CD14-positive monocyte (primary cell): ENCODE measurements at places on chromosomes 7 and 10.

DNA sequence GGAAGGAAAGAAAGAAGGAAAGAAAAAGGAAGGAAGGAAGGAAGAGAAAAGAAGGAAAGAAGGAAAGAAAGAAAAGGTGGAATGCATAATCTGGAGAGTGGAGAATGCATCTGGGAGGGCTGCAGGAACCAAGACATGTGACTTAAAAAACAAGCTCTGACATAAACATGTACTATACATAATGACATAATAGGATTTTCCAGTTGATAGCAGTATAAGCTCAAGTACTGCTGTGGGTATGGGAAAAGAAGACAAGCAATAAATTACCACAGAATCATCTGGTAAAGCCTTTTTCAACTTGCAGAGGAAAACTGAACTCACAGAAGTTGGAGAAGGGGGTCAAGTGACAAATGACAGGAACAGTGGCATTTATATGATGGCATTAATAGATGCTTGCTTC is 345.9 kb downstream of the PLXDC2 start:
- no peaks in the 10 kb centered on the region for H3K27me3 ChIP-seq

DNA sequence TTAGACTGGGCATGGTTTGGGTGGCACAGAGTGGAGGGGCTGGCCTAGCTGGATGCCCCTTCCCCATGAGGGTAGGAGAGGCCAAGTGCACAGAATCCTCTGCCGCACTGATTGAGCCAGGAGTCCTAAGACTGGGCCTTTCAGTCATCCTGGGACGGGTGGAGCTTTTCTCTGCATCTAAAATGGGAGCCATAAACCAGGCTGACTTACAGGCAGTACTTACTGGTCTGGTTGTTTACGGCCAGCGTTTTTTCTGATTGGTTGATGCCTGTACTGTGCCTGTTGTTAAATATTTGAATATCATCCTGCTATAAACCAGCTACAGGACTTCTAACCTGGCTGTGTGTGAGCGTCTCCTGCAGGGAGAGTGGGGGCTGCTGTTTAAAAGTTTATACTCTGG is 107.8 kb downstream of the CDH23 start:
- H3K4me1 ChIP-seq, result peaks cover 21% of the 10 kb centered on the region
- H3K27me3 ChIP-seq, result no peaks in the 10 kb centered on the region
- H3K4me3 ChIP-seq, result no peak overlapping the region
- no peak overlapping the region for H3K27ac ChIP-seq

DNA sequence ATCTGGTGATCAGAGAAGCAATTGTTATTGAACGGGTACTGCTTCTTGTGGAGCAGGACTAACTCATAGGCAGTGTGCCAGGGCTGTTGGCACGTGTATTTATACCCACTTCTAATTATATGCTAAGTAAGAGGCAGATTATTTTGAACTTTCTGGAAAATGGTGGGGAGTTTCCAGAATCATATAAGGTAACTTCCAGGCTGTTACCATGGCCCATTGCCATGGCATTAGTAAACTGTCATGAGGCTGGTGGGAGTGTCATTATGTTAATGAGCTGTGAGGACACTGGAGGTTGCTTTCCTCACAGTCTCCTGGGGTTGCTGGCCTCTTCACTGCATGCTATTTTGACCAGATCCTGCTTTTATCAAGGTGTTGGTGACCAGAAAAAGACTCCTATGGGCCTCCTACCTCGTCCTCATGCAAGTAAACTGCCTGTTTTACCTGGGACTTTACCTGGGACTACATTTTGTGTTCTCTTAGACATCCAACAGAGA is 122.6 kb downstream of the KCND2 start:
- H3K36me3 ChIP-seq, result no peaks in the 10 kb centered on the region
- no peak overlapping the region for H3K27ac ChIP-seq
- no peaks in the 10 kb centered on the region for H3K27me3 ChIP-seq
- no peaks in the 10 kb centered on the region for H3K4me1 ChIP-seq

GRCh38 chr7:94170836-94171235 is 166.7 kb upstream of the BET1 start:
- H3K27me3 ChIP-seq, result no peaks in the 10 kb centered on the region
- H3K4me3 ChIP-seq, result no peak overlapping the region
- no peak for DNase-seq
- H3K36me3 ChIP-seq, result no peaks in the 10 kb centered on the region
- H3K27ac ChIP-seq, result no peak overlapping the region

GRCh38 chr7:2522780-2523433 is 3.3 kb downstream of the LFNG start:
- peak overlapping the region; percentile 100 for H3K27ac ChIP-seq
- no peak for DNase-seq
- H3K27me3 ChIP-seq, result no peaks in the 10 kb centered on the region
- H3K36me3 ChIP-seq, result peaks cover 42% of the 10 kb centered on the region
- peak overlapping the region; percentile 100 for H3K4me3 ChIP-seq
